Amniotic stem cell (primary cell): ENCODE measurements at places on chromosomes 4 and X.

- DNase-seq = no peak
Measured at GRCh38 chrX:153867139-153867538, 18.8 kb downstream of the L1CAM start.

DNA sequence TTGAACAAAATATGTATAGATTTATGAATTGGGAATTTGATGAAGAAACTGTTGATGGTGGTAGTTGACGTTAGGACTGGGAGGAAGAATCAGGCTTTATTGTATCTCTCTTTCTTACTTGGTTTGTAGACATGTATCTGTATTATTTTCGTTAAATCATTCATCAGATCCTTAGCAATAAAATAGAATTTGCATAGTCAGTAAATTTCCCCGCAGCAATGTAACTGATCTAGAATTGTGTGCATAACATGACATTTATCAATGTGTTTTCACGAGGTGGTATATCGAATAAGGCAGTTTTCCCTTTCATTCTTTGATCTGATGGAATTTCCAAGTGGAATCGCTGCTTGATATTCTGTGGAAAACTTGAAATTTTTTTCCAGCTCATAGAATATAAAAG is 308.8 kb downstream of the SPRY1 start:
- no peak for DNase-seq

DNA sequence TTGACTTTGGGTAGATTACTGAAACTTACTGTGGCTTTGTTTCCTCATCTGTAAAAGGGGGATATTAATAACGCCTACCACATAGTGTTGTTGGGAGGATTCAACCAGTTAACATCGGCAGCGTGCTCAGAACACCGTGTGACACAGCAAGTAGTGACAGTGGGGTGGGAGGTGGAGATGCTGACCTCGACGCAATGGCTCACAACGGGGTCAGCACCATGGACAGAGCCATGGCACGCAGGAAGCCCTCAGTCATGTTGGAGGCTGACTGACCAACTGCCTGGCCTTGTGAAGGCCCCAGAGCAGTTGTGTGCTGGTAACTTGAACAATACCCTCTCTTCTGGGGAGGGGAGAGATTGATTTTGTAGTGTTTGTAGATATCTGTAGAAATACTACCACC is 93.2 kb downstream of the WFS1 start:
- no peak for DNase-seq

GRCh38 chr4:78612398-78613178 is 61.0 kb downstream of the ANXA3 start:
- DNase-seq = peak; percentile 22

GRCh38 chr4:38814386-38814785 is 9.8 kb upstream of the TLR1 start:
- no peak for DNase-seq

DNA sequence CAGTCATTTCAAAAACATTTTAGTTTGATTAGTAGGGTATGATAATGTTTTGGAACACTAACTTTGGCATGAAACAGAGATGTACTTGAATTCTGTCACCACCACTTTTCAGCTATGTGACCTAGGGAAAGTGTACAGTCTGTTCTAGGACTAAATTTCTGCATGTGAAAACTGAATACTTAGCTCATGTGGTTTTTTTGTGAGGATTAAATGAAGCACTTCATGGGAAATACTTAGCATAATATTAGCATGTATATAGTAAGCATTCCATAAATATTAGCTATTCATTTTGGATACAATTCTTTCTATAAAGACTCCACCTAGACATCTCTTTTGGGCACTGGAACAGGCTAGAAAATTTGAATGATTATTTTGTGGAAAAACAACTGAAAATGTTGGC is 1379.4 kb downstream of the RPA4 start:
- no peak for DNase-seq

DNA sequence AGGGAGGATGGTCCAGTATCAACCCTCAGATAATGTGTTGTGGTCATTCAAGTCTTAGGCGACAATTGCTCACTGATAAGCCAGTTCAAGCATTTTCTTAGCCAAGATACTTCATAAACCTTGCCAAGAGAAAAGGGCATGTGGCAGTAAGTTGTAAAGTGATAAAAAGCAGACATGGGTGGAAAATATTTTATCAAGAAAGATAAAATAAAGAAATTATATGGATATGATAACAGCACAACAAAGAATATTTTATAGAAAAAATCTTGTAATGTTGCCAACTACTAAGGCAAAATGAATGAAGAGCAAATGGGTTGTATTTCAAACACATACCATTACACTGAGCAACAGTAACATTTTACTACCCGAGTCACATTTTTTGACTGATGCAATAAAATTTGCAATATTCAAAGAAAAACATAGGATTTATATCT is 217.4 kb upstream of the PITX2 start:
- peak; percentile 5 for DNase-seq

- DNase-seq = no peak
Measured at GRCh38 chr4:74152836-74153235, 5.1 kb upstream of the MTHFD2L start.

- DNase-seq = no peak
Measured at GRCh38 chrX:129600981-129601424, 53.8 kb downstream of the APLN start.

DNA sequence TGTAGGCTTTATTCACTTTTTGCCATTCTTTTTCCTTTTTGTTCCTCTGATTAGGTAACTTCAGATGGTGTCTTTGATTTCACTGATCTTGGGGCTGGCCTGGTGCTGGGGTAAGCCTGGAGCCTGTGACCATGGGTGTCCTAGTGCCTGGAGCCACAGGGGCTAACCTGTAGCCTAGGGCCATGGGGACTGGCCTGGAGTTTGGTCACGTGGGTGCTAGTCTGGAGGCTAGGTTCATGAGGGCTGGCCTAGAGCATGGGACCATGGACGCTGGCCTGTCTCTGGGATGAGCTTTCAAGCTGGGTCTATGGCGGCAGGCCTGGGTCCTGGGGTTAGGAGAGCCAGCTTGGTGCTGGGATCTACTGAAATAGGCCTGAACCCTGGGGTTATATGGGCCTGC is 32.2 kb upstream of the ALG13 start:
- no peak for DNase-seq
